ENCODE measurements at places on chromosomes 16 and 17. TPM values are rescaled to one million over a fixed set of nuclear protein-coding genes. Genes with fewer than 3 reads are reported as not detected.

The CD300LG gene
- total RNA-seq: 0.69 TPM

DNA sequence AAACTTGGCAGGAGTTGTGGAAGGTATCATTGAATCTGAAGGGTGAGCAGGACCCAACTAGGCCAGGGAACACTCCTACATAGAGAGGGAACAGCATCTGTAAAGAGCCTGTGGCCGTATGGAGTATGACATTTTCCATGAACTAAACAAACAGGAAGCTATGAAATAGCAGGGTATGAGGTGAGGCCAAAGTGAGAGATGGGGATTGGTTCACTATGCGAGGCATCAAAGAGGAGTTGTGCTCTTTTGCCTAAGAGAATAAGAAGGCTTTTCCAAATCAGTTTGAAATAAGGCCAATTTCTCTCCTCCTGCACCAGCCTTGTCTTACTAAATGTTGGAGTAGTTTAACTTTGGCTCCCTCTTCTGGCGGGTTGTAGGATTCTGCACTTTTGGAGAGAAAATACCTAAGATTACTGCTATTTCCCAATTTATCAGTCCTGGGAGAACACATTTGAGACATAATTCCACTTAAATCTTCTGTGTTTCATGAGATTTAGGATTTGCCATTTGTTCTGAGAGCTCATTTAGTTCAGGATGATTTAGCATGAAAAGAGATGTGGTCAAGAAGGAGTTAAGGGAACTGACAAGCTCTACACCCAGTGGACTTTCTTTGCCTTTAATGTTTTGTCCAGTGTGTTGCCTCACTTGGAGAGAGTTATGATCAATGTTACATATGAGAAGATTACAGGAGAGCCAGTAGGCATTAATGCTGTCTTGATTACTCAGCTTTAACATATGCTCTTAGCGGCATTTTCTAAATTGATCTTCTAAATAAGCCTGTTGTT lies 55.4 kb downstream of the TNRC6C start:
- no peak for DNase-seq

DNA sequence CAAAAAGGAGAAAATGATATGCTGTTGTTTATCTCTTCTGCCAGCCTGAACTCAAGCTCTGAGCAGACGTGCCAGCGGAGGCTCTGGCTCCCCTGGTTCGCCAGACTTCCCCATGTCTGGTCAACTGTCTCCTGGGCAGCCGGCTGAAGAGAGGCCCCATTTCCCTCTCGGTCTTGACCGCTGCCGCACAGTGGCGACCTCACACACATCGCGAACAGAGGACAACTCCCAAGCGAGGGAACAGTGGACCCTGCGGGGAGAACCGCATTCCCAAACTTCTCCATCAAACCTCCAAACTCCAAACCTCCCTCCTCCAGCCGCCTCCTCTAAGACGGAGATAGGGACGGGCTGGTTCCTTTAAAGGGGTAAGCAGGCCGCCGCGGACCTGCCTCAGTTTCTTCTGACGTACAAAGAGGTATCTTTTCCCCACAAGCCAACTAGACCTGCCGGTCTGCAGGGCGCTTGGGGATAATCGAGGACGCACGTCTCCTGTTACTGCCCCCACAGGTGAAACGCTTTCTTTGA lies 24.9 kb upstream of the RFFL start:
- DNase-seq: peak; percentile 46

DNA sequence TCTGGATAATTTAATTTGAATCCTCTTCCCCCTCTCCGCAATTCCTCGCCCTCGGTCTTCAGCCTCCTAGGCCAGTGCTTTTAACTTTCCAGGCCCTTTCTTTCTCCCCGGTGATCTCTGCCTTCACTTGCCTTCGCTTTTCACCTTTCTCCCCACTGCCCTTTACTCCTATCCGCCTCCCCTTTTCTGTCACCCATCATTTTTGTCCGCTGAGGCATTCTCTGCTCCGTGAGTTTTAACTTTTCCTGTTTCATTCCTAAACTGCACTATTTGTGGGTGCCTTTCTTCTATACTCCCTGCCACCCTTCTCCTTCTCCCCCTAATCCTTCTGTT lies 729 bp downstream of the LONP2 start:
- no peak for DNase-seq

GRCh38 chr17:80593181-80593580 lies 48.5 kb downstream of the RPTOR start:
- DNase-seq: no peak

DNA sequence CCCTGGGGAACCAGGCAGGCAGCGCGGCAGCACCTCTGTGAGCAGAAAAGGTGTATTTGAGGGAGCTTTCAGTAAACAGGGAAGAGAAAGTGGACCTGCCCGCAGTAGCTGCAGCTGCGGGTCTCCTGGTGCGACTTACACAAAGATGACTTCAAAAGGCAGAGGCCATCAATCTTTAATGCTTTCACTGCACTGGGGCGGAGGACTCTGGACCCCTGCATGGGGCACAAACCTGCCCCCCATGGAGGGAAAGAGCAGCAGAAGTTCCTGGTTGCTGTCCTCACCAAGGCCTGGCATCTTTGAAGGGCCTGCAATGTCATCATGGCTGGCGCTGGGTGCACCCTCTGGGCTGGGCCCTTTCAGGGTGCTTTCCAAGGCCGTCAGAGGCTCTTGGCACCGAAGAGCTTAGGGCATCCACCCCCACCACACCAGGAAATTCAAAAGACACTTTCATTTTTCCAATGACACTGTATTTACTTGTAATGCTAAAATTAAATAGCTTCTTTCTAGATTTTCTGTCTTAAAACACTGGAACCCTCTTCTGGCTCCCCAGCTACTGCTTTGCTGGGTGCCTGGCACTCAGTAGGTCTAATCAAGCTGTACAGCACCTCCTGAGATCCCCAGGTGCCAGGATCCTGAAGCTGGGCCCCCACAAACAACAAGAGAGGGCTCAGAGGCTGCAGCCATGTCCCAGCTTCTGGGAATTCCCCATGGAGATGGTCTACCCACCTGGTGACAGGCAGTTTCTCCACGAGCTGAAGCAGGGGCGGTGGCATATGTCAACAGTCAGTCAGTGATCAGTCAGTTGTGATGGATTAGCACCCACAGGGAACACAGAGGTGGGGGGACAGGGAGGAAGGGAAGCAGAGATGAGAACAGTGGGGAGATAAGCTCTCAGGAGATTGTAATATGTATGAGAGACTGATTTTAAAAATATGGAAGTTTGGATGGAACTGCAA lies 2.1 kb upstream of the CACNG1 start:
- DNase-seq: peak; percentile 18

GRCh38 chr17:80819422-80820164 lies 172.0 kb upstream of the CHMP6 start:
- DNase-seq: no peak

All from pancreas (tissue), 10 donors.